Fibroblast of pulmonary artery (primary cell): ENCODE measurements at places on chromosomes 1 and 21.

DNA sequence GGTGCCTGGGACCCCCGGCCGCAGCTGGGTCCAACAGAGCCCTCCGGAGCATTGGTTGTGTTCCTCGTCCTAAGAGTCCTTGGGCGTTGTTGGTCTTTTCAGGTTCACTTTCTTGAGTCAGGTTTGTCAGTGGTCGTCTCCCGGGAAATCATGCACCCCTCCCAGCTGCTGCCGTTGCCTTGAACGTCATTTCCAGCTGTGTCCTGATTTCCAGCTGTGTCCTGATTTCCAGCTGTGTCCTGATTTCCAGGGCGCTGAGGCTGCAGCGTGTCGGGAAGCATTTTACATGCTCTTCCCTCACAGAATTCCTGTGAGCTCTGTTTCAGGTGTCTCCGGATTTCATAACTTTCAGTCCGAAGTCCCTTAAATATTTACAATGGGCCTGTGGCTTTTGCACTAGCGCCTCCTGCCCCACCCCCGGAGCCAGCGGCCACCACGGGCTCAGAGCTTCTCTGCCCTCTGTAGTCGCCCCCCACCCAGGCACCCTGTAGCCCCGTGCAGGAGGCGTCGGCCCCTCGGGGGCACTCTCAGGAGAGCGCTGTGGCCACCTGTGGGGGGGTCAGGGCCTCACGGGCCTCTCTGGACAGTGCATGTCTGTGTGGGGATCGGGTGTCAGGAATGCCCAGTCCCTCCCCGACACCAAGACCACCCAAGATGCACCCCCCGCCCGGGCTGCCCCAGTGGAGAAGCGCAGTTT lies 66.7 kb downstream of the COL18A1 start:
- peak; percentile 88 for DNase-seq

DNA sequence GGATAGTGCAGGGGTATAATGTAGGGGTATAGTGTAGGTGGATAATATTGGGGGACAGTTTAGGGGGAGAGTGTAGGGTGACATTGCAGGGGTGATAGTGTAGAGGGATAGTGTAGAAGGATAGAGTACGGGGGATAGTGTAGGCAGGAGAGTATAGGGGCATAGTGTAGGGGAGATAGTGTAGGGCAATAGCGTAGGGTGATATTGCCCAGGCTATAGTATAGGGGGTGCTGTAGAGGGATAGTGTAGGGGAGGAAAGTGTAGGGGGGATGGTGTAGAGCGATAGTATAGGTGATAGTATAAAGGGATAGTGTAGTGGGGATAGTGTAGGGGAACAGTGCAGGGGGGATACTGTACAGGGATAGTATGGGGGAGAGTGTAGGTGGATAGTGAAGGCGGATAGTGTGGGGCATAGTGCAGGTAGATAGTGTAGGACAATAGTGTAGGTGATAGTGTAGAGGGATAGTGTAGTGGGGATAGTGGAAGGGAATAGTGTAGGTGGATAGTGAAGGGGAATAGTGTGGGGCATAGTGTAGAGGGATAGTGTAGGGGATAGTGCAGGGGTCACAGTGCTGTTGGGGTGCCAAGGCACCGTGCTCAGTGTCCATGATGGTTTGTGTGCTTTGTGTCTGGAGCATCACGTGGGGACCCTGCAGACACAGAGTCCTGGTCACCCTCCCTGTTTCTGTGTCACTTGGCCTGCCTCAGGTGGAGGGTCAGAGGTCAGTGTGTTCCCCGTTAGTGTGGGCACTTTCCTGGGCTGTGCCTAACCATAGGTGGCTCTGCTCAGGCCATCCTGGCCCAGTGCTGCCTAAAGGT lies 10.5 kb upstream of the ARF1 start:
- DNase-seq, result no peak

- DNase-seq, result no peak
These were observed 11.6 kb downstream of the HHAT start for GRCh38 chr1:210340311-210340710.

- peak; percentile 59 for DNase-seq
These were observed 73.7 kb downstream of the SPATA46 start for GRCh38 chr1:162303004-162303344.

GRCh38 chr1:198124673-198125072 lies 32.1 kb upstream of the NEK7 start:
- DNase-seq, result no peak

GRCh38 chr1:7339953-7340352 lies 431.1 kb upstream of the VAMP3 start:
- peak; percentile 6 for DNase-seq

- DNase-seq, result no peak
These were observed 31.7 kb upstream of the CAPZB start for GRCh38 chr1:19517017-19517416.

GRCh38 chr21:27047658-27048314 lies 80.9 kb upstream of the ADAMTS5 start:
- DNase-seq, result peak; percentile 38

DNA sequence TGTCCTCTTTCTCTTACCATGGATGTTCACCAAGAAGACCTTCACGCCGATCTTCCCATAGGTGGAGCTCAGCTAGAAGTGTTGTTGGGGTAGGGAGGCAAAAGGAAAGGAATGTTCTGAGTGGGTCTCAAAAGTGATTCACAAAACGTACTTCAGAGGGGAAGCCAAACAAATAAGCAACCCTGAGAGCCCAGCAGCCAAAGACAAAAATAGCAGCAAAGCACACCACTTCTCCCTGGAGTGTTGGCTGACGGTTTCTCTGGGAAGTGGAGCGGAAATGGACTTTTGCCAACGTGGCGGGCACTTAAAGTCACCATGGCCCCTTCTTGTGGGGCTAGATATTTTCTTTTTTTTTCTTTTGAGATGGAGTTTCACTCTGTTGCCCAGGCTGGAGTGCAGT lies 23.1 kb downstream of the SLC26A9 start:
- peak; percentile 55 for DNase-seq

DNA sequence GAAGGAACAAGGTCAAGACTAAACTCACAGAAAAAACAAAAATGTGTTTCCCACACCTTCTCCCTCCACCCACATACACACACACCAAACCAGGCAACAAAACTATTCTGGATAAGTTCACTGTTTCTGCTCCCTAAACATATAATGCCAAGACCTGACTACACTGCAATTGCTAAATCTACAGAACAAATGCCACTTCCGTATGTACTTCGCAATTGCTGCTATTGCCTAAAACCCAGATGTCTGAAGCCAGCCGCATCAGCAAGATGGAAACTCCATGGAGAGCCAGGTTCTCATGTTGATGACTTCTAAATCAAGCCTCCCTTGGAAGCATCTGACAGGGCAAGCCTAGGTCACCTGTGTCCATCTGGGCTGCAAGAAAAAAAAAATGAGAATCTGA lies 8.3 kb upstream of the AIM2 start:
- DNase-seq, result no peak
